ENCODE measurements at places on chromosomes 3 and 15.
A peak's percentile ranks its signal among the peaks of the same experiment; 100 is the strongest.

GRCh38 chr3:188764609-188765008 lies 407.2 kb upstream of the TPRG1 start:
- no peak for DNase-seq

GRCh38 chr15:61746589-61746988 lies 313.7 kb downstream of the VPS13C start:
- DNase-seq: no peak

- DNase-seq: no peak
Observed at GRCh38 chr3:155859859-155860258, 5.6 kb upstream of the SLC33A1 start.

GRCh38 chr3:125240496-125240895 lies 27.9 kb upstream of the SLC12A8 start:
- no peak for DNase-seq

DNA sequence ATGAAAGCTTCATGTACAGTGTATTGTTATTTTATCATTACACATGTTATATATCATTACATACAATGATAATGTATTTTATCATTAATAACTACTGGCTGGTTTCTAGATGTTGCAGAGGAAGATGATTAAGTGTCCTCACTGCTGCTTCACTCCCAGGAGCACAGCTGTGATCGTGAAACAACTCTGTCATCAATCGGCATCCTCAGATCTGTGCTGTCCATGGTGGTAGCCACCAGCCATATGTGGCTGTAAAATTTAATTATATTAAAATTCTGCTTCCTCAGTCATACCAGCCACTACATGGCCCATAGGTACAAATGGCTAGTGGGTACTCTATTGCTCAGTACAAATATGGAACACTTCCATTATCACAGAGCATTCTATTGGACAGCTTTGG lies 379.4 kb upstream of the CFAP20DC start:
- DNase-seq: no peak

DNA sequence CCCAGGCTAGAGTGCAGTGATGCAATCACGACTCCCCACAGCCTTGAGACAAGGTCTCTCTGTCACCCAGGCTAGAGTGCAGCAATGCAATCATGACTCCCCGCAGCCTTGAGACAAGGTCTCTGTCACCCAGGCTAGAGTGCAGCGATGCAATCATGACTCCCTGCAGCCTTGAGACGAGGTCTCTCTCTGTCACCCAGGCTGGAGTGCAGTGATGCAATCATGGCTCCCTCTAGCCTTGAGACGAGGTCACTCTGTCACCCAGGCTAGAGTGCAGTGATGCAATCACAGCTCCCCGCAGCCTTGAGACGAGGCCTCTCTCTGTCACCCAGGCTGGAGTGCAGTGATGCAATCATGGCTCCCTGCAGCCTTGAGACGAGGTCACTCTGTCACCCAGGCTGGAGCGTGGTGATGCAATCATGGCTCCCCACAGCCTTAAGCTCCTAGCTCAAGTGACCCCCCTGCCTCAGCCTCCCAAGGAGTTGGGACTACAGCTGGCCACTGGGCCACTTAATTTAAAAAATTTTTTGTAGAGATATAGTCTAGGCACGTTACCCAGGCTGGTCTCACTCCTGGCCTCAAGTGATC lies 26.1 kb downstream of the TFRC start:
- DNase-seq: no peak

- DNase-seq: no peak
Observed at GRCh38 chr3:50620820-50621219, 3.9 kb downstream of the MAPKAPK3 start.

- DNase-seq: no peak
Observed at GRCh38 chr15:42471002-42471401, 19.9 kb downstream of the ZNF106 start.

- no peak for DNase-seq
Observed at GRCh38 chr15:46316024-46316423, 681.2 kb downstream of the SQOR start.

GRCh38 chr3:168839653-168840052 lies 743.9 kb upstream of the GOLIM4 start:
- no peak for DNase-seq

DNA sequence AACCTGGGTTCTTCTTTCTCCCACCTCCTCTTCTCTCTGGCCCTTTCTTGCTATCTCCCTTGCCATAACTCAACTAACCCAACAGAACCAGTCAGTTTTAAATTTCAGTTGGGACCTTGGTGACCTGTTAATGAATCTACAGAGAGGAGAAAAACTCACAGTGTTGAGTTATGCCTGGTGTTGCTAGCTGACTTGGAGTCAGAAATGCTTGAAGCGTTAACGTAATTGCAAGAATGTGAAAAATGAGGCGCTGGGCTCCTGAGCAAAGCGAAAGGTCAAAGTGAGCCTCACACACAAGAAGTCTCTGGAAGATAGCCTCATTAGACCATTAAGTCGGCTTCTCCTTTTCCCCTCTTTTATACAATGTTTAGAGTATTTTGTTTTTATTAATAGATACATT lies 18.4 kb downstream of the MEIS2 start:
- DNase-seq: no peak

DNA sequence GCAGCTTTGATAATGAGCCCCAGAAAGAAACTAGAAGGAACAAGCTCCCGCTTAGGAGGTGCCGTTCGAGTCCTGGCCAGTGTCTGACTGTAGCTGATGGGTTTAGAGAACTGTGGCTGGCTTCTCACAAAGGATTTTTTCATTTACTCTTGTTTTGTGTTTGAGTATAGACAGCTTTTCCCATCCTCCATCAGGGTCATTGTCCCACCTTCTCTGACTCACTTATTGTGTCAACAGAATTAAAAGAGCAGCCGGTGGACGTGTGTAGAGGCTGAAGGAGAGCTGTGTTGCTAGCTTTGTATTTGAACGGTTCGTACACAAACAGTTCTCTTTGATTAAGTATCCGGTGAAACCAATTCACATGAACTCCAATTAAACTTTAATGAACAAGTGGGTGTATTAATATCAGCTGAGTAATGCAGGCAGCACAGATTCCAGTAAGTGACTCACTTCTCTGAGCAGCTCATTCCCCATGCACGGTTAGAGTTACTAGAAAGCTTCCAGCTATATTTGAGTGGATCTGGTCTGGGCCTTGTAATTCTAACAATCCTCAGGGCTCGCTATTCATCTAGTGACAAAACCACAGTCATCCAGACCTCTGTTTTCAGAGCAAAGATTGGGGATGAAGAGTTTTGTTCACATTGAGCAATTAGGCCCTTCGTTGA lies 141.0 kb downstream of the LPP start:
- peak; percentile 55 for DNase-seq

DNA sequence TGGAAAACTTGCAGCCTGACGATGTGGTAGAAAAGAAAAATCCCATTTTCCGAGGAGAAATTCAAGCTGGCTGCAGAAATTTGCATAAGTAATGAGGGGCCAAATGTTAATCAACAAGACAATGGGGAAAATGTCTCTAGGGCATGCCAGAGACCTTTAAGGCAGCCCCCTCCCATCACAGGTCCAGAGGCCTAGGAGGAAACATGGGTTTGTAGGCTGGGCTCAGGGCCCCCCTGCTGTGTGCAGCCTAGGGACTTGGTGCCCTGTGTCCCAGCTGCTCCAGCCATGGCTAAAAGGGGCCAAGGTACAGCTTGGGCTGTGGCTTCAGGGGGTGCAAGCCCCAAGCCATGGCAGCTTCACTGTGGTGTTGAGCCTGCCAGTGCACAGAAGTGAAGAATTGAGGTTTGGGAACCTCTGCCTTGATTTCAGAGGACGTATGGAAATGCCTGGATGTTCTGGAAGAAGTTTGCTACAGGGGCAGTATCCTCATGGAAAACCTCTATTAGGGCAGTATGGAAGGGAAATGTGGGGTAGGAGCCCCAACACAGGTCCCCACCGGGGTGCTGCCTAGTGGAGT lies 75.9 kb upstream of the CADPS start:
- no peak for DNase-seq

DNA sequence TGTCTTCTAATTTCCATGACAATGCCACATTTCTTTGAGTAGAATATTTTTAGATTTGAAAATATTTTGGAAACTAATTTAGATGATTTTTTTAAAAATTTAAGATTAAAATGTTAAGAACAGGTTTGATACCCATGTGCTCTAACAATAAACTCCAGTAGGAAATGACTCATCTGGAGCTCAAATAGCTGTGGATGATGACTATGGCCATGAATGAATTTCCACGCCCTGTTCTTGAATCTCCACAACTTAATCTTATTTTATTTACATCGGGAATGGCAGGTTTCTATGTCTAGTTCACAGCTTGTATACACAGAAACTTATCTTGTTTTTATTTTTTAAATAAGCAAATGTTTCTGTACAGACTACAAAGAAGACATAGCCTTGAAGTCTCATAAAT lies 726.8 kb downstream of the NAALADL2 start:
- peak; percentile 1 for DNase-seq

GRCh38 chr3:50341537-50341936 lies 901 bp upstream of the RASSF1 start:
- DNase-seq: no peak

DNA sequence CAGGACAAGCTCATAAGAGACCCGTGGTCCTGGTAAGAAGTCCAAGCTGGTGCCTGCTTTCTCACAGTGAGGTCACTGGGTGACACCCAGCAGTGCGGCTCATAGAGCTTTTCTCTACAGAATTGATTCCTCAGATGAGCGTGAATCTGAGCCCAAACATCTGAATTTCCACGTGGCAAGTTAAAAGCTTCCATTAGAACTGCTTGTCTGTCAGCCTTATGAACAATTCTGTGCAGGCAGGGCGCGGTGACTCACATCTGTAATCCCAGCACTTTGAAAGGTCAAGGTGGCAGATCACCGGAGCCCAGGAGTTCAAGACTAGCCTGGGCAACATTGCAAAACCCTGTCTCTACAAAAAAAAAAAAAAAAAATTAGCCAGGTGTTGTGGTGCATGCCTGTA lies 113.1 kb upstream of the ABHD17C start:
- DNase-seq: no peak

DNA sequence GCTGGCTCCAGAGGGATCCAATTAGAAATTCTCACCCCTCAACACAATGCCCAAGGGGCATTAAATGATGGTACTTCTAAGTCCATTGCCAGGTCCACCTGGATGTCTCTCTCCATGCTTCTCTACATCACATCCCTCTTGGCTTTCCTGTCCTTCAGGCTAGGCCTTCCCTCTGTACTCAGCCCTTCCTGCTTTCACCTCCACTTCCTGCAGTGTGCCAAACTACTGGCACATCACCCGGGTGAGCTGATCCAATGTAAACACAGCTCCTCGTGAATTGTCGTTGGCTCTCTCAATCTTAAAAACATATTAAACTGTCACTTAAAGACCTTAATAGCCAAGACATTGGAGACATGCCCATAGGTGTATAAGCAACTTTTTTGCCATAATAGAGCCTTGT lies 4.0 kb downstream of the LMCD1 start:
- no peak for DNase-seq

GRCh38 chr15:68114840-68115239 lies 60.7 kb downstream of the PIAS1 start:
- no peak for DNase-seq

GRCh38 chr15:76905013-76905839 lies at the start of gene SCAPER:
Gene SCAPER (minus strand): TSS chr15:76905340. CDS start chr15:76883817, 21,523 bp downstream.
- DNase-seq: peak; percentile 36
